Astrocyte of the cerebellum (primary cell): ENCODE measurements at places on chromosomes 13 and 19.

DNA sequence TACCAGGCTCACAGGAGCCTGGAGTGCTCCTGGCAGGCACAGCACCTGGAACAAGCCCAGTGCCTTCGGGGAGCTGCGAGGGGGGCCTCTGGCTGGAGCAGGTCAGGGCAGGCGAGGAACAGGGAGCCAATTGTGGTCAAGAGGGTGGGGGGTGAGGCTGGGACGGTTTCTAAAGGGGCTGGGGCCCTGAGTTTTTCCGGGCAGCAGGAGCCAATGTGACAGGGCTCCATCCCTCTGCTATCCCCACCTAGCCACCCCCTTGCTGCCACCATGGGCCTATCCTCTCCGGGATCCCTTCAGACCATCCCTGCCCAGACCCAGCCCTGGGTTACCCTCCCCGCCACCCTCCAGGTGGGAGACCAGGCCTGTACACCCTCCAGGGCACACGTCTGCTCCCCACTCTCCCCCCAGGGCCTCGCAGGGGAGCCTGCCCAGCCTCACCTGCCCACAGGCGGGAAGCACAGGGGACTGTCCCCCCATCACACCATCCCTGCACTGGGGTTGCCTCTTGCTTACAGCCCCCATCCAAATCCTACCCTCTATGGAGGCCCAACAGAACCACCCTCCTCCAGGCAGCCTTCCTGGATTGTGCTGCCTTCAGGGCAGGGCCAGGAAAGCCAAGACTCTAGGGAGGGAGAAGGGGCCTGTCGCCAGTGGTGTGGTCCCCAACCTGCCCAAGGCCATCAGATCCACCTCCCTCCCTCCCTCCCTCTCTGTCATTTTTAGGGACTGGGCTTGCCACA is 121.0 kb downstream of the URI1 start:
- DNase-seq: no peak

DNA sequence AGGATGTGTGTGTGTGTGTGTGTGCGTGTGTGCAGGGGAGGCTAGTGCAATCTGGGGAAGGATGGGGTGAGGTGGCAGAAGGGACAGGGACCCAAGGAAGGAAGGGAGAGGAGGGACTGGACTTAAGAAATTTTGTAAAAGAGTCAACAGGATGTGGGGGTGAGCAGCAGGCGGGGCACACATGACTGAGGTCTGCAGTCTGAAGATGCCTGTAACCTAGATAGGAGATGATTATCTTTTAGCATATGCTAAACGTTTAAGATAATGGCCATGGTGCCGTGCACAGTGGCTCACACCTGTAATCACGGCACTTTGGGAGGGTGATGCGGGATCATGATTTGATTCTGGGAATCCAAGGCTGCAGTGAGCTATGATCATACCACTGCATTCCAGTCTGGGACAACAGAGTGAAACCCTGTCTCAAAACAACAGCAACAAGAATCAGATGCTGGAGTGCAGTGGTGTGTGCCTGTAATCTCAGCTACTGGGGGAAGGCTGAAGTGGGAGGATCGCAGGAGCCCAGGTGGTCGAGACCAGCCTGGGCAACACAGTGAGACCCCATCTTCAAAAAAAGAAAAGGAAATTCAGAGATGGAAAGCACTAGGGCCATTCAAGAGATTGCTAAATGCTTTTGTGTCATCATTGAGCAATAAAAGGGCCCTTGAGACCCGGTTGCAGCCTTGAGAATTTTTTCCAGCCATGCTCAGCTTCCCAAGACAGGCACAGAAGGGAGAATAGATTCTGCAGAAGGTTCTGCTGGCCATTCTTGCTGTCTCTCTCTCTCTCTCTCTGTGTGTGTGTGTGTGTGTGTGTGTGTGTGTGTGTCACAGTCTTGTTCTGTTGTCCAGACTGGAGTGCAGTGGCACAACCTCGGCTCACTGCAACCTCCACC is 3.8 kb upstream of the ZNF414 start:
- DNase-seq: no peak

- no peak for DNase-seq
These were observed 89.7 kb downstream of the RAB20 start for GRCh38 chr13:110471833-110472162.

DNA sequence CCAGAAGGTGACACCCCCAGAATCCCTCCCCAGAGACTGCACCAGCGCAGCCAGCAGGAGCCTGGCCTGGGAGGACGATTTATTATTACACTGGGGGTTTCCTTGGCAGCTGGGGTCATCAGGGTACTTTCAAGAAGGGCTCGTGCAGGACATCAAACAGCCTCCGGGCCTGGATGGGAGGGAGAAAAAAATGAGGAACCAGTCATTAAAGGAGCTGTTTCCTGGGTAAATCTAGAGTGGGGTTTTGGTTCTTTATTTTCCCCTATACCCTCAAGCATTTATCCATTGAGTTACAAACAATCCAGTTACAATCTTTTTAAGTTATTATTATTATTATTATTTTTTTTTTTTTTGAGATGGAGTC is 3.1 kb downstream of the POLR1G start:
- DNase-seq: no peak

GRCh38 chr13:98180092-98180491 is 3.0 kb upstream of the RNF113B start:
- no peak for DNase-seq

DNA sequence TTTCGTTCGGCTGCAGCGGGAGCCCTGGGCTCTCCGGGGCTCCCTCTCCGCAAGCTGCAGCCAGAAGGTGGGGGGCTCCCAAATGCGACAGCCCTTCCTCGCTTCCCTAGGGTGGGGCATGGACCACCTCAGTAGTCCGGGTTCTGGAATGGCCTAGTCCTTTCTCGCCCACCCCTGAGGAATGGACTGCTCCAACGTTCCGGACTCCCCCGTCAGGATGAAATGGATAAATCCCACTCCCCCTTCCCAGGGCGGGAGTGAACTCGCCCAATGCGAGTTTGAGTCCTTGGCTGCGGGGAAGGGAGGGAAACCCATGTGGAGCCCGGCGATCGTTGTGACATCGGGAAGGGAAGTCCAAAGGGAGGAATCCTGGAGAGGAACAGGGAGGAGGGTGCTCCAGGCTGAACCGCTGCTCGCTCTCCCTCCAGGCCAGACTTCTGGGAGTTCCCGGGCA is 5.5 kb downstream of the HRC start:
- peak; percentile 74 for DNase-seq

- no peak for DNase-seq
These were observed 6.6 kb upstream of the FLT3 start for GRCh38 chr13:28106976-28107375.

GRCh38 chr13:73718246-73718645 is 416.0 kb downstream of the KLF12 start:
- no peak for DNase-seq

- no peak for DNase-seq
These were observed 142.6 kb downstream of the PCDH9 start for GRCh38 chr13:67087527-67087926.

- DNase-seq: no peak
These were observed at the start of gene ARHGAP35 for GRCh38 chr19:46860846-46861690. Gene ARHGAP35, plus strand, starts transcription at chr19:46860997. Its CDS starts 57,679 bp downstream, at chr19:46918676.

DNA sequence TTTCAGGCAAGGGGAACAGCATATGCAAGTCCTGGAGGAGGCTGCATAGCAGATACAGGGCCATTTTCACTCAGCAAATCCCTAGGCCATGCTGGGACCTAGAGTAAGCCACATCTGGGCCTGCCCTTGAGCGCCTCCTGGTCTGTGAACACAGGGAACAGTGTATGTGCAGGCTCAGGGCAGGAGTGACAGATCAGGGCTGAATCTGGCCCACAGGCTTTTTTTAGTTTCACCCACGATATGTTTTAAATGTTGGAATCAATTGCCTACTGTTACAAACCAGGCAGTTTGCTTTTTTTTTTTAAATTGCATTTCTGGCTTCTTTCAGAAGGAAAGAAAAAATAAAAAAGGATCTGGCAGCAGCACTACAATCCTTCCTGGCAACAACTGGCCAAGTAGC is 1.5 kb upstream of the TMEM145 start:
- no peak for DNase-seq

- no peak for DNase-seq
These were observed 141.4 kb upstream of the SGCG start for GRCh38 chr13:23039266-23039935.

- no peak for DNase-seq
These were observed 57.4 kb downstream of the TM9SF2 start for GRCh38 chr13:99558570-99559180.

- DNase-seq: no peak
These were observed at the start of gene F10 for GRCh38 chr13:113122550-113123225. Gene F10, plus strand, starts transcription at chr13:113122799. Its CDS starts 57 bp downstream, at chr13:113122856.

DNA sequence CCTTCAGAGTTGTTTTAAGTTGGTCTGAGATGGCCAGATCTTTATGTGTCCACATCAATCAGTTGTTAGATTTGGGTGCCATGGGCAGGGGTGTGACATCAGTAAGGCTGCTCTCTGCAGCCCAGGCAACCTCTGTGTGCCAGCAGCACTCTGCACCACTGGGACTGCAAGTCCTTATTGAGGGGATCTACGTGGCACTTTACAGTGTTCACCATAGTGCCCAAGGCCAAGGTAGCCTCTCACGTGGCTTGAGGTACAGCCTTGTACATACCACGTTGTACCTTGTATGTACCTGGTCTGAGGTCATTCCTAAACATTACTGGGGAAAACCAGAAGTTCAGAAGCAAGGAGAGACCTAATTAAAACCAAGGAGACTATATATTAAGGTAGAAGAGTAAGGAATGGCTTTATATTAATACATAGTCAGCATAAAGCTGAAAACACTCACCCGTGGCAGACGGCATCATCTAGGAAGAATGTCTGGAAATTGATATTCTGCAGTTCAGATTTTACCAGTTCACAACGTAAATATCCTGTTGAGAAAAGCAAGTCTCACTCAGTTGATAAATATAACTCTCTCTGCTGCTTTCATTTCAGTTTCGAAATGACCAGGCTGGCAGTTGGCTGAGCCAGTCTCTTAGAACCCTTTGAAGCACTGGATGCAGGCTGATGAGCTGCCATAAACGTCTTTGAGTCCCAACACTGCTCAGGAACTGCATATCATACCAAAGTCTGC is 128.8 kb downstream of the ZDHHC20 start:
- DNase-seq: no peak

GRCh38 chr19:10812902-10813404 is 23.1 kb downstream of the TMED1 start:
- peak; percentile 49 for DNase-seq

DNA sequence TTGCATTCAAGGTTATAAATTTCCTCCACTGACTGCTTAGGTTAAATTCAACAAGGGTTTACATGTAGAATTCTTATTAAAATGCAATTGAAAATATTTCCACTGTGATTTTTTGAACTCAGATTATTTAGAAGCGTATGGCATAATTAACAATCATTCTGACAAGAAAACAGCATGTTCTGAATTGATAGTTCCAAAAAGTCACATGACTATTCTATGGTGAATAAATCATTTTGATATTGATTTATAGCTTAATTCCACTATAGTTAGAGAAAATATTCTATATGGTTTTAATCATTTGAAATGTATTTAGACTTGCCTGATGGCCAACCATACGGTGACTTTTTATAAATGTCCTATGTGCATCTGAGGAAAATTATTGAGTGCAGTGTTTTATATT is 3.0 kb downstream of the ZNF577 start:
- DNase-seq: no peak

GRCh38 chr19:29988351-29988750 is 46.3 kb downstream of the URI1 start:
- no peak for DNase-seq
